ENCODE measurements at places on chromosomes 5 and 9. TPM values are rescaled to one million over a fixed set of nuclear protein-coding genes. Genes with fewer than 3 reads are reported as not detected.
A peak's percentile ranks its signal among the peaks of the same experiment; 100 is the strongest.

IL13 gene
- not detected for total RNA-seq

MTREX gene
- total RNA-seq: 65.3 TPM

PTGS1 gene
- 147 TPM for total RNA-seq

PHYHD1 gene
- total RNA-seq: 18.7 TPM

GRCh38 chr9:12775679-12776512 is 1.1 kb downstream of the LURAP1L start:
- peaks cover 25% of the 10 kb centered on the region for H3K4me1 ChIP-seq
- H3K36me3 ChIP-seq: no peaks in the 10 kb centered on the region
- peak overlapping the region; percentile 85 for H3K4me3 ChIP-seq
- DNase-seq: peak; percentile 67

ABHD17B gene
- total RNA-seq: 18.5 TPM

All from sigmoid colon (tissue), 7 donors.